ENCODE measurements at places on chromosomes 7 and 10. TPM values are rescaled to one million over a fixed set of nuclear protein-coding genes. Genes with fewer than 3 reads are reported as not detected.

SPDYE17 gene
- not detected for total RNA-seq

CNPY1 gene
- not detected for total RNA-seq

PSD gene
- total RNA-seq, result 7.6 TPM

COL13A1 gene
- total RNA-seq, result not detected

- DNase-seq, result no peak
- H3K27ac ChIP-seq, result no peak overlapping the region
- H3K4me3 ChIP-seq, result no peak overlapping the region
- peaks cover 5% of the 10 kb centered on the region for H3K4me1 ChIP-seq
Measured at GRCh38 chr7:55426676-55427075, 61.5 kb downstream of the LANCL2 start.

DNA sequence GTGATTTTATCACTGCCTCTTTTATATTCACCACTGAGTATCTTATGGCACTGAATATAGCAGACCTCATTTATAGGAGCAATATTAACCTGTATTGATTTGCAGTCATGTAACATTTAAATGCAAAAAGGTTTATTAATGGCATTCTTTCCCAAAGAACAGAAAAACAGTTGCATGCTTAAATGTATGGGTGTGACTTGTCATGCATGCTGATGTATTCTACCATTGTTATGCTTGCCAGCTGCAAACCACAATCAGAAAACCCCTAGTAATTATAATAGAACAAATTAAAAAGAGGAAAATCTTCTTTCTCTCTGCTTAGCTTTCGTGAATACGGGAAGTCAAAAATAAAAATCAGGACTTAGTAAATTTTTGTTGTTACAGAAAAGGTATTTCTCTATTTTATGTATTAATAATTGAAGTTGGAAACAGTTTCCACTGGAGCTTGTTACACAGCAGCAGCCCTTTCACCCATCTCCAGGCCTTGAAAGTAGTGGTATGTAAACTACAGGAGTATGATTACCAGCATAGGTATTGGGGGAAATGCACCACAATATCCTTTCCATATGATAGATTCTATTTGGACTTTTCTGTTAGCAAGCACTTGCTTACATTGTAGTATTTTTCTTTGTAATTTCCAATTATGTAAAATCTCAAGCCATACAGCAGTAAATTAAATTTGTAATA lies 147.4 kb upstream of the TEX47 start:
- no peaks in the 10 kb centered on the region for H3K4me1 ChIP-seq
- H3K36me3 ChIP-seq, result no peaks in the 10 kb centered on the region
- H3K27ac ChIP-seq, result no peak overlapping the region

GRCh38 chr7:159075563-159076238 lies 69.0 kb downstream of the VIPR2 start:
- peaks cover 4% of the 10 kb centered on the region for H3K4me1 ChIP-seq
- no peaks in the 10 kb centered on the region for H3K36me3 ChIP-seq
- H3K27me3 ChIP-seq, result peaks cover 8% of the 10 kb centered on the region
- no peak overlapping the region for H3K27ac ChIP-seq
- no peak overlapping the region for H3K4me3 ChIP-seq
- no peak for DNase-seq

DNA sequence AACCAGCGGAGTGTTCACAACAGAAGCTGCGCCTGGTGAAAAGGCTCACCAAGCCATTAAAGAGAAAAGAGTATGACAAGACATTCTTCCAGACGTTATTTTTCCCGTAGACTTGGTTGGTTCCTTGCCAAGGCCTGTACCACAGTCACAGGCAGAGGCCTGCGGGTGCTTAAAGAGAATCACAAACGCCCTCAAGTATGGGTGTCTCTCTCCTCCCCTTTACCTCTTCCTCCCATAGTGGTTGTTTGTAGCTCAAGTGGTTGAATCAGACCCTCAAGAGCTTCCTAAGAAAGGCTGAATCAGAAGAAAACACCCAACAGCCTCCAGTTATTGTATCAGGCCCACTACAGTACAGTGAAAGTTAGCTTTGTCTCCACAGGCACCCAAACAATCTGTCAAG lies 169.0 kb downstream of the CREB5 start:
- H3K4me1 ChIP-seq, result no peaks in the 10 kb centered on the region
- H3K4me3 ChIP-seq, result no peak overlapping the region
- peaks cover 7% of the 10 kb centered on the region for H3K27me3 ChIP-seq
- H3K36me3 ChIP-seq, result no peaks in the 10 kb centered on the region
- no peak for DNase-seq

GRCh38 chr7:39615350-39615975 lies 7.9 kb upstream of the RALA start:
- H3K4me3 ChIP-seq, result no peak overlapping the region
- no peak for DNase-seq
- peaks cover 32% of the 10 kb centered on the region for H3K27me3 ChIP-seq
- no peak overlapping the region for H3K27ac ChIP-seq
- H3K4me1 ChIP-seq, result no peaks in the 10 kb centered on the region

- H3K27me3 ChIP-seq, result peaks cover 15% of the 10 kb centered on the region
- H3K36me3 ChIP-seq, result no peaks in the 10 kb centered on the region
- no peak overlapping the region for H3K27ac ChIP-seq
- H3K4me1 ChIP-seq, result no peaks in the 10 kb centered on the region
- no peak overlapping the region for H3K4me3 ChIP-seq
Measured at GRCh38 chr7:107012691-107013090, 31.8 kb upstream of the PRKAR2B start.

DNA sequence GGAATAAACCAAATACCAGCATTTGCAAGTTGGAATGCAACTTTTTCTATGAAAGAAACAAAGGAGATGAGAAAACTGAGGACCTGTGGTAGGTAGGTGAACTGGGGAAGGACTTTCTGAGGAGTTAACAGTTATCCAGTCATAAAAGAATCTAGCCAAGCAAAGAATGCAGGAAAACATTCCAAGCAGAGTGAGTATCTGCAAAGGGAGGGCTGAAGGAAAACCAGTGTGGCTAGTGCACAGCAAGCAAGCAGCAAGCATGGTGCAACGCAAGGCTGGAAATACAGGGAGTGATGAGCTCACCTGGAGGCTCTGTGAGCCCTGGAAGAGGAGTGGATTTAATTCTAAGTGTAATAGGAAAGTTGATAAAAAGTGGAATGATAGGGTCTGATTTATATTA lies 44.0 kb downstream of the RTKN2 start:
- H3K36me3 ChIP-seq, result no peaks in the 10 kb centered on the region
- no peak for DNase-seq
- H3K27me3 ChIP-seq, result no peaks in the 10 kb centered on the region
- H3K4me1 ChIP-seq, result no peaks in the 10 kb centered on the region

DNA sequence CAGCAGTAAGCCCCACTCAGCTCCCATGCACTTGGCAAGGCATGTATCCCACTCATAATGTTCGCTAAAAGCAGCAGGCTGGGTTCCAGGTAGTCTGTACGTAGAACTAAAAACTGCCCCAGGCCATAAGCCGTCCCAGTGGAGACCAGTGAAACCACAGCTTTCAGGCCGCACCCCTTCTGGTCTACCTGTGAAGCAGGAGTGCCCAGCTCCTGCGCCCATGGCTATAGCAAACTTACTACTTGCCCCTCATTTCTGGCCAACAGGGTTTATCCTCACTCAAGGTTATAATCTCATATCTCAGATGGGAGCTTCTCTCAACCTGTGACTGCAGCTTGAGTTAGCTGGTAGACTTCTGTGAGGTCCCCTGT lies 338.2 kb upstream of the LRRTM3 start:
- H3K27ac ChIP-seq, result no peak overlapping the region
- DNase-seq, result no peak
- peaks cover 4% of the 10 kb centered on the region for H3K36me3 ChIP-seq
- no peak overlapping the region for H3K4me3 ChIP-seq
- H3K27me3 ChIP-seq, result no peaks in the 10 kb centered on the region
- H3K4me1 ChIP-seq, result no peaks in the 10 kb centered on the region

GRCh38 chr10:88500656-88501055 lies 82.5 kb downstream of the RNLS start:
- peaks cover 4% of the 10 kb centered on the region for H3K4me1 ChIP-seq
- no peak overlapping the region for H3K27ac ChIP-seq
- H3K27me3 ChIP-seq, result peaks cover 8% of the 10 kb centered on the region
- H3K4me3 ChIP-seq, result no peak overlapping the region
- no peak for DNase-seq
